Hindlimb muscle (tissue), 1 donor: ENCODE measurements at places on chromosomes 5 and 9. TPM values are rescaled to one million over a fixed set of nuclear protein-coding genes. Genes with fewer than 3 reads are reported as not detected.
A peak's percentile ranks its signal among the peaks of the same experiment; 100 is the strongest.

DNA sequence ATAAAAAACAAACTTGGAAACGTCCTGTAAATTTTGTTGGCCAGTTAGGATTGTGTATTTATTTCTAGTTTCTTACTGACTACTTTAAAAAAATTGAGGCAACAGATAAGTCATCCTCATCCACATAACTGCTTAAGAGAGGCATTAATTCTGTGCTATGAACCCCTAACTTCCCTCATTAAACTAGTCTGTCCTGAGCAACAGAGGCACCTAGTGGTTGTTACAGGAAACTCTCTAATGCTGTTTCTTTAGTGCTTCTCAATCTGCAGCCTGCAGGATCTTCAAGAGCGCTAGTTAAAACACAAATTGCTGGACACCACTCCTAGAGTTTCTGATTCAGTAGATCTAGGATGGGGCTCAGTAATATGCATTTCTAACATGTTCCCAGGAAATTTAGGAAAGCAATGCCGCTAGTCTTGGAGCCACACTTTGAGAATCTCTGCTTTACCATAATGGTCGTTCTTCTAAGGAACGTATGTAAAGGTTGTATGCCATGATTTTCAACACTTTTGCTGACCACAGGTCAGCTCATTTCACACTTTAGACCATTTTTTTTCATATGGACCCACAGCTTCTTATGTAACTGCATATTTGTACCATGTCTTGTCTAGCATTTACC lies 410.1 kb upstream of the SMARCA2 start:
- peak; percentile 26 for DNase-seq

- no peak for DNase-seq
These were observed 243.5 kb downstream of the GADD45G start for GRCh38 chr9:89848060-89849040.

DNA sequence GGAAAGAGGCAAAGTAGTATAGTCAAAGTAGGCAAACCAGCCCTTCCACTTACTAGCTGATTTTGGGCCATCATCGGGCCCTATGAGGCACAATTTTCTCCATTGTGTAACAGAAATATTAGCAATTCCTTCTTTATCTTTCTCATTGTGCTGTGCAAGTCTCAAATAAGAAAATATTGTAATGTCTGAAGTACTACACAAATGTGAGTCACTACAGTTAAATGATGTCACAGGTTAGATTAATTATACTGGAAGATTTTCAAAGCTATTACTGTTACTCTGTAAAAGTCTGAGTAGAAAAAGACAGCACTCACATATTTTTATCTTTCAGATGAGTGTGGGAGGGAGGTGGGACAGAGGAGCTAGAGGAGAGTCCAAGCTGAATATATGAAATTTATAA lies 12.4 kb upstream of the TMC1 start:
- DNase-seq: no peak

- DNase-seq: no peak
These were observed 5.1 kb upstream of the ARSI start for GRCh38 chr5:150307617-150308426.

DNA sequence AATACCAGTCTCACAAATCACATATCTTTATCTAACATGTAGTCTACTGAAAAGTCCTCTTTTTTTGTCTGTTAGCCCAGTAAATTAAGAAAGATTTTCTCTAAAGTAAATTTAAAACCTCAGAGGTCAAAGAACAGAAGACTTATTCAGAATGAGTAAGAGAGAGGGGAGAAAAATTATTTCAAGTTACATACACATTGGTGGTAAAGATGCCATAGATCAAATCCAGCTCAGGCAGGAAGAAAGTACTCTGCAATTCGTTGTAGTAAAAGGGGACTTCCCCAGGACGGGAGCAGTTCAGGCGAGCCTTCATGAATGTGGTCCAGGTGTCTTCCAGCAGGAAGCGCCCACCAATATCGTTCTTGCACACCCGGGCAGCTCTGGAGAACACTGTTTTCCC lies 344.1 kb downstream of the SEMA5A start:
- DNase-seq: no peak

GRCh38 chr9:83472221-83472665 lies 66.0 kb downstream of the FRMD3 start:
- DNase-seq: no peak

- no peak for DNase-seq
These were observed 593.8 kb downstream of the ISL1 start for GRCh38 chr5:51977014-51977413.

DNA sequence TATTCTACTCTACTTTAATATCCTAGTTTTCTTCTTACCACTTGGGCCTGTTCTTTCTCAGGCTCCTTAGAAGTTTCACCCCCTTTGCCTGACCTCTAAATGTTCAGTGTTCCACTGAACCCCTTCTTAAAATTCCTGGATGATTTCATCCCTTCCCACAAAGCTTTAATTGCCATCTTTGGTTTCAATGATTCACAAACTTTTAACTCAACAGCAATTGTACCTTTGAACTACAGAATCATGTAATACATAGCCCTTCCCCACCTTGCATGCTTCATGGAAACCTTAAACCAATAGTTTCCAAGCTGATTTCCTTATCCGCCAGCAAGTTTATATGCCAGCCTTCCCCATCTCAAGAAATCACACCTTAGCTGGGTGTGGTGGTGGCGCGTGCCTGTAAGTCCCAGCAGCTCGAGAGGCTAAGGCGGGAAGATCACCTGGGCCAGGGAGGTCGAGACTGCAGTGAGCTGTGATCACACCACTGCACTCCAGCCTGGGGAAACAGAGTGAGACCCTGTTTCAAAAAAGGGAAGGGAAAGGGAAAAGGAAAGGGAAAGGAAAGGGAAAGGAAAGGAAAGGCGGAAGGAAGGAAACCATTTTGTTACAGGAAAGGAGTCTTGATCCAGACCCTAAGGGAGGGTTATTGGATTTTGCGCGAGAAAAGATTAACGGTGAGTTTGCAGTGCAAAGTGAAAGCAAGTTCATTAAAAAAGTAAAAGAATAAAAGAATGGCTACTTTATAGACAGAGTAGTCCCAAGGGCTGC lies 1023.7 kb upstream of the DMAC1 start:
- DNase-seq: no peak

DNA sequence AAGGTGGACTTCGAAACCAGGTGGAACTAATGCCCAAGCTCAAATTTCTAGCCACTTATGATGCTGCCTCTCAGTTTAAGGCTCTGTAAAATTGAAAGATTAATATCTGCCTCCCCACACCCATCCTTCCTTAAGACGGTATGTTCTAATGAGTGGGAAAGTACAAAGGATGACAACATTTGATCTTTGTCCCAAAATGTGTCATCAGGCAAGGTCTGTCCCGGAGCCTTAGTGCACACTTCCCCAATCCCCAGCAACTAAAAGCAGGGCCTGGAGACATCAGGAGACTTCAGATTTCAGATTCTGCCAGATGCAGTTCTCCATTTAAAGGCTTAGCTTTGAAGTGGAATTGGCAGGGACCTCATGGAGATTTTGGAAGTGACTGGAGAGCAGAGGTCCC lies 316.5 kb downstream of the ASTN2 start:
- no peak for DNase-seq

DNA sequence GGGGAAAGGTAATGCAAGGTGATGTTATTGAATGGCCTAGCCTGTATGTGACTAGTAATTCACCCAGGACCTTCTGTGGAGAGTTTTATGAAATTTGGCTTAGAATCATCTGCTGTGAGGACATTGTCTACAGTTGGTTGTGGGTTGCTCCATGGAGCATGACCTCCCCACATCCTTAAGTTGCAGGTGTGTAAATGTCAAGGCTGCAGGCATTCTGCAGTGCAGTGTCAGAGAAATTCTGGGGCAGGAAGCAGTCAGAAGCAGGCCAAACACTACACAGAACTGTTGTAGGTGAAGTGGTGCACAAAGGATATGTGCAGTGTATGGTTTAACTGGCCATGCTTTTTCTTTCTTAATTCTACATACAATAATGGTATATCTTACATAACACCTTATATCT lies 588.3 kb downstream of the EBF1 start:
- DNase-seq: no peak

DNA sequence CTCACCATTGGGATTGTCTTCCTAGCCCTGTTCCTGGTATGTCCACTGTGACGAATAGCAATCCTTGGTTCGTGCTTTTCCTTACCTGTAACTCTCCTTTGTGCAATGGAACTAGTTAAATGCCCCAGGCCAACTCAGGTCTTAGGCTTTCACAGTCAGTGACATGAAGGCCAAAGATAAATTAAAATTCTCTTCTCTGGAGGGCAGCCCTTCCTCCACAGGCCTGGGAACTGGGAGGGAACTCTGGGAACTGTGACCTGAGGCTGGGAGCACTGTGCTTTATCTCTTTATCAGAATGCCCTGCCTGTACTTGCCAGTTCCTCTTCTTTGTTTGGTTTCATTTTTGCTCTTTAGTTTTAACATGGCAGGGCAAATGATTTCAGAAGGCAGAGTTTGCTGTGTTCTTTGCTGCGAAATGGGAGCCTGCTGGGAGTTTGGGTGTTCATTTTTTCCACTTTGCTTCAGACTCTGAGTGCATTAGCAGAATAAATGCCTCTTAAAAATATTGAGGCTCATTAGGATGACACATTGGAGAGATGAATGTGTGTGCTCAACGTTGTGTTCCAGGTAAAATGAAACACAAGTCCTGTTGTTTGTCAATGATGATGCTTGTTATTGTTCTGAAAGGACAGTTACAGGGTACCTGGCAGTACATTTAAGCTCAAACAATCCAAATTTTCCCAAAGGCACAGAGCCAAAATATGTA lies 118.1 kb downstream of the NUDT12 start:
- no peak for DNase-seq

DNA sequence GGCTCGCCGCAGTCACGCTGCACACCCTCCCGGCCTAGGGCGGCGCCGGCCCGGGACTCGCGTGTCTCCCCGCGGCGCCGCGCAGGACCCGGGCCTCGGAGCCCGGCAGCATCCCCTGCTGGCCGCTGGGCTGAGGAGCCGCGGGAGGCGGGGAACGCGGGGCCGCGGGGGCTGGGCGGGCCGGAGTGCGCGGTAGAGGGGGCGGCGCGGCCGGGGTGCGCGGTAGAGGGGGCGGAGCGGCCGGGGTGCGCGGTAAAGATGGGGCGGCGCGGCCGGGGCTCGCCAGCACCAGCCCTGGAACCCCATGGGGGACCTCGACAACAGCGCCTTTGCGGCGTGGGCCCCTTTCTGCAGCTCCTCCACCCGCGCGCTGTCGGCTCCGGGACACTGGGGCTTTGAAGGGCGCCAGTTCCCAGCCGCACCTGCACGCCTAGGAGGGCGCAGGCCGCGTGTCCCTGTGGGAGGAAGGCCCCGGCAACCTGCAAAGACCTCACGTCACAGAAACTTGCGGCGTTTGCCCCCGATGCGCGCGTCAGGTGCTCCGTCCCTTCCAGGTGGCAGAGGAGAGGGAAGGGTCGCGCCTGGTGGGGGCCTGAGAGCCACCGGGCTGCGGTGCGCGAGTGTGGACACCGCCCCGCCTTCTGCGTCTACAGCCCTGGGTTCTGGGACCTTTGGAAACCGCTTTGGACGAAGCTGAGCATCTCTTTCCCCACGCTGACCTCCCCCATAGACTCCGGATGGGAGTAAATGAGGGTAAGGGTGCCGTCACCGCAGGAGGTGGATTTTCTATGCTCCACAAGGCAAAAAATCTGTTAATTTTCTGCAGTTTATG lies 49.6 kb downstream of the NSUN2 start:
- peak; percentile 42 for DNase-seq

DNA sequence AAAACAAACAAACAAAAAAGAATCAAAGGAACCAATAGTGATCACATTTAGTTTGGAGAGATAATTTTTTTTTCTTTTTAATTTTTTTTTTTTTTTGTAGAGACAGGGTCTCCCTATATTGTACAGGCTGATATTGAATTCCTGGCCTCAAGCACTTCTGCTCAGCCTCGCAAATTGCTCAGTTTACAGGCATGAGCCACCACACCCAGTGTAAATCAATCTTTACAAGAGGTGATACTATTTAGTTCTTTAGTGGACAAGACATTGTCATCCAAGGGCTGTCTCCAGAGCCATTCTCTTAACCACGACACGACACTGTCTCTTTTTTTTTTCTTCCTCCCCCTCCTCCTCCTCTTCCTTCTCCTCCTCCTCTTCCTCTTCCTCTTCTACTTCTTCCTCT lies 29.6 kb downstream of the ERAP2 start:
- DNase-seq: no peak

GRCh38 chr5:160133918-160134304 lies 14.7 kb upstream of the PWWP2A start:
- DNase-seq: no peak

- DNase-seq: no peak
These were observed 358.2 kb upstream of the TLE4 start for GRCh38 chr9:79213417-79214125.

- DNase-seq: no peak
These were observed 91.1 kb upstream of the ARRDC3 start for GRCh38 chr5:91474201-91474600.

DNA sequence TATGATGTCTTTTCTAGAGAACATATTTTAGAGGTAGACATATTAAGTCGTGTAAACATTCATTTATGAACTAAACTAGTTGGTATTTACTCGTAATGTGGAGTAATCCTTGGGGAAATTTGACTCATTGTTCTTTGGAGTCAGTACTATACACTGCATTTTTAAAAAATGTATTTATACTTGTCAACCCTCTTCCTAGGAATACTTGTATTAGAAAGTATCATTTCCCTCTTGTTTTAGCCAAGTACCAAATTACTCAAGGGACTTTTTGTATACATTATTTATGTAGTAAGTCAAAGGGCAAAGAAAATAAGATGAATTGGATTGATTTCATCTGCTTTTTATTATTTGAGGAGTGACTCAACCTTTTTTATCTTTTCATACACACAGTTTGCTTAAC lies 248.1 kb upstream of the IZUMO3 start:
- DNase-seq: peak; percentile 18

DNA sequence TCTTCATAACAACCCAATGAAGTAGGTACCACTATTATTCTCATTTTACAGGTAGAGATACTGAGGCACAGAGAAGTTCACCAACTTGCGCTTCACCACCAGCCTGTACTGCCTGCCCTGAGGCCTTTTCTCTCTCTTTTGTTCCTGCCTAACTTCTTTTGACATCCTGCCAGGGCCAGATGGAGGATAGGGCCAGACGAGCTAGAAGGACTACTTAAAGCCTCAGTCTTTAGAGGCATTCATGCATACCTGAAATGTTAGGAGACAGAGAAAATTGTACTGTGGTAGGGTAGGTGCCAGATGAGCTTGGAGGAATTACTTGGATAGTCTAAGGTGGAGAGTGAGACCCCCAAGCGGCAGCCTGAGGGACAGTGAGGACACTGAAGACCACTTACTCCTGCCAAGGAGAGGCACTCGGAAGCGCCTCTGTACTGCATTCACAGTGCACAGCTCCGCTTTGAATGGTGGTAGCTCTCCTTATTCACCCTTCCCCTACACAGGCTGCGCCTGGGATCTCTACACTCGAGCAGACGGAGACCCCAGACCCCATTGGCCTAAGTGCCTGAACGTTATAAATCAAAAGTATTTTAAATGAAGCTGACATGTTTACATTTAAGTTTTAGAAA lies 6.2 kb upstream of the ORM1 start:
- no peak for DNase-seq

- no peak for DNase-seq
These were observed 12.8 kb downstream of the SLCO4C1 start for GRCh38 chr5:102283102-102283797.

The PRSS3 gene
- polyA plus RNA-seq: not detected

The ECM2 gene
- 18.0 TPM for polyA plus RNA-seq

The IFNK gene
- not detected for polyA plus RNA-seq

The ZFAND5 gene
- 147 TPM for polyA plus RNA-seq
